Foreskin melanocyte (primary cell): ENCODE measurements at places on chromosomes 2 and 18.

DNA sequence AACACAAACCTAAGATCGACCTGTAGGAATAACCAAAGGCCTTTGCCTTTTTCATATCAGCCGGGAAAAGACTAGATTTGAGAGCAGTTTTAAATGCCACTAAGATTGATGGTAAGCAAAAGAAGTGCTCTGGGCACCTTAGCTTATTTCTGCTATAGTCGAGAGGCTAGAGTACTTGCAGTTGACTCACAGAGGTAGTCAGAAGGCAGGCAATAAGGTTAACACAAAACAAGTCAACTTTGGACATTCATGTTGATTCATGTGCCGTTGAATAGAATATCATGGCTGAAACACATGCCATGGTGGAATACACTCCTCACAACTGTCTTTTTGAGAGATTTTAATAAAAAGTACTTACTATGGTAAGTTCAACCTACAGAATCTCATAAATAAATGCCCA lies 507.6 kb downstream of the ZEB2 start:
- DNase-seq: no peak

GRCh38 chr2:225558399-225559071 lies 159.0 kb downstream of the NYAP2 start:
- DNase-seq: no peak

GRCh38 chr2:165182029-165182428 lies 21.8 kb downstream of the SCN3A start:
- DNase-seq: no peak

GRCh38 chr2:188134241-188134640 lies 157.4 kb upstream of the GULP1 start:
- DNase-seq: no peak

GRCh38 chr18:61133783-61134182 lies 199.4 kb upstream of the CDH20 start:
- DNase-seq: no peak

DNA sequence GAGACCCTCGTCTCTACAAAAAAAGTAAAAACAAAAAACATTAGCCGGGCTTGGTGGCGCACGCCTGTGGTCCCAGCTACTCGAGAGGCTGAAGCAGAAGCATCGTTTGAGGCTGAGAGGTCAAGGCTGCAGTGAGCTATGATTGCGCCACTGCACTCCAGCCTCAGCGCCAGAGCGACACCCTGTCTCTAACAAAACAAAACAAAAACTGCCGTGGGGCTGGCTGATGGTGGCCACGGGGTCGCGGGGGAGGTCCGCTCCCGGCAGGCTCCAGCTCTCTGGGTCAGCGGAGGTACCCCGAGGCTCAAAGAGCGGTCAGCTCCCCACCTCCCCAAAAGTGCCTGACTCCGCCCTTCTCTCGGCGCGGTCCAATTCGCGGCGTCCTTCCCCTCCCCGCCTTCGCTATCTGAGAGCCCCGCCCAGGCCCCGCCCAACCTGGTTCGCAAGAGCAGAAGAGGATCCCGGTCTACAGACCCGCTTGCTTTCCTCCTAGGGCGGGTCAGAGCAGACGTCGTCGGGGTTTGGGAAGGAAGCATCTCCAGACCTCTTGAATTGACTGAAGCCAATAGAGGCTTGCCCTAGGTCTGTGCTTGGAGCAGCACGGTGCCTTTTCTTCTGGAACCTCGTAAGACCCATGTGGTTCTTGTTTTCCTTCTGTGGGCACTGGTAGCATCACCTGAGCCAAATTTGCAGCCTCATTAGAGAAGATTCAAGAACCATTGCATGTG lies 7.8 kb downstream of the RAX start:
- DNase-seq: no peak

DNA sequence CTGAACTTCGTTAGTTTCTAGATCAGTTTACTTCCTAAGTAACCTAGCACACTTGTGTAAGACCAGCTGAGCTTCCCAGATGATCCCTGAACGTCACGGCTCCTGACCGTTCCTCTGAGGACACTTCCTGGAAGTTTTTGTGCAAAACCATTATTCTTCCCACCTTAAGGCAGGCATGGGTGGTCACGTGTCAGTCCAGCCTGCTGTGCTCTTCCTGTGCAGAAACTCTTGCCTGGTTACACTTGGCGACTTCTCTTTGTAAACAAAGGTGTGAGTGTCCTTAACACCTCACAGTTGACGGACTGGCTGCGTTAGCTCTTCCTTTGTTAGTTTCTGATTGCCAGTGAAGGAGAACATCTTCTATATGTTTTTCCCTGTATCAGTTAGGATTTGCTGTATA lies 118.3 kb downstream of the SH3RF3 start:
- no peak for DNase-seq
